ENCODE measurements at places on chromosomes 6 and 20. TPM values are rescaled to one million over a fixed set of nuclear protein-coding genes. Genes with fewer than 3 reads are reported as not detected.
A peak's percentile ranks its signal among the peaks of the same experiment; 100 is the strongest.

GRCh38 chr20:63134201-63134612, 81.7 kb downstream of the YTHDF1 start:
- no peak for DNase-seq

- DNase-seq: no peak
These were observed 42.8 kb downstream of the LAMA2 start for GRCh38 chr6:128925765-128926164.

DNA sequence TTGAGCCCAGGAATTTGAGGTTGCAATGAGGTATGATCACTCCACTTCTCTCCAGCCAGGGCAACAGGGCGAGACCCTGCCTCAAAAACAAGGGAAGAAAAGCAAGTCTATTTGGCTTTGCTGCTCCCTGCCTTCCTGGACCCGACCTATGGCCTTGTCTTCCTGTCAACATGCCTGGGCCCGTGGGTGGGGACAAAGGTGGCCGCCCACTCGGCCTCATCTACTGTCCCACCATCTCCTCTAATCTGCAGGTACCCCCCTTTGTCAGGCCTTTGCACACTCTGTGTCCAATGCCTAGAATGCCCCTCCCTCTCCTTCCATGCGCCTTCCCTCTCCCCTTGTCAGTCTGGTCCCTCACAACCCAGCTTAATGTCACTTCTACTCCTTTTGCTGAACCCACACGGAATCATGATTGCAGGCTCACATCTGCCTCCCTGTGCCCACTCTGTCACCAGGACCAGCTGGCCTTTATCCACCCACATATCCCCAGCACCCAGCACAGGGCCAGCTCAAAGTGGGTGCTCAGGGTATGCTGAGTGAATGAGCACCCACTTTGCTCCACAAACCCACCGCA, 40.3 kb downstream of the MDFI start:
- no peak for DNase-seq

DNA sequence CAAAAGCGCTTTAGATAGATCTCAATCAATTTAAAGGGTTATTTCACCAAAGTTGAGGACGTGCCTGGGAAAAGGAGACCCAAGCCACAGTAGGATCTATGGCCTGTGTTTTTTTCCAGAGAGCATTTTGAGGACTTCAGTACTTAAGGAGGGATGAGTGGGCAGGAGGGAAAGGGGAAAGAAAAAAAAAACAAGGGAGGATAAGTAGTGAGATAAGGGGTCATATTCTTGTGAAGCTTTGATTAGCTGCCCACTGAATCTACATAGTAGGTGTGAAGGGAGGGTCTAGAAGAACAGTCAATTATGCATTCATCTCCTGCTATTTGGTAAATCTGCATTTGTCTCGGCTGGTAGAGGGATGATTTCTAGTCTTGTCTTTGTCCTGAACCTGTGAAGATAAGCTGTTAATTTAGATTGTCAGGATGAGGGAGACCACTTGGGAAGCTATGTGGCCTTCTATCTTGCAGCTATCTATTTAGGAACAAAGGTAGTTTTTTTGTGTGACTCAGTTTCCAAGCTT, 48.4 kb downstream of the CLVS2 start:
- DNase-seq: no peak

DNA sequence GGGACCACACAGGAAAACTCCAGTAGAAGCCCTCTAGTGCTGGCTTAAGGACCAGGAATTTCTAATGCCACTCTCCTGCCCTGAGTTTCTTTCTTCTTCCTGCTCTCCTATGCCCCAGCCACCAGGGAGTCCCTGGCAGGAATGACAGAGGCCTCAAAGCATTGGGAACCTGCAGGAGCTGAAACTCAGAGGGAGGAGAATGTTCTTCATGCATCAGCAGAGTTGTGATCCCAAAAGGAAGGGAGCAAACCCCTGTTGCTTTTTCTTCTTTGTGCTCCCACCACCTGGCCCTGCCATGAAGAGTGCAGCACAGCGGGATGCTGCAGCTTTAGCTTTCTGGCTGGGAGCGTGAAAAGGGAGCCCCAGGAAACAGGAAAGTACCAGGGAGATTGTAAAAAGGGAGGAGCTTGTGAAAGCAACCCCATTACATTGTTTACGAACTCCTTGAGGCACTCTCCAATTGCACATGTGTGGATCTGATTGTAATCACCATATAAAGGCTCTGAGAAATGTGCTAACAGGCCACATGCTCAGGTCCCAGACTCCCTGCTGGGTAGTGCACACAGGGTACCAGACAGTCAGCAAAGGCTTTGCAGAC, 34.7 kb upstream of the FKBP1A start:
- DNase-seq: no peak

GRCh38 chr6:12911427-12911826, 194.9 kb downstream of the PHACTR1 start:
- peak; percentile 38 for DNase-seq

GHRH gene
- total RNA-seq: not detected

NANP gene
- 2.2 TPM for total RNA-seq

Measured in CD8-positive, alpha-beta T cell (primary cell).